ENCODE measurements at places on chromosomes 5 and 9.

DNA sequence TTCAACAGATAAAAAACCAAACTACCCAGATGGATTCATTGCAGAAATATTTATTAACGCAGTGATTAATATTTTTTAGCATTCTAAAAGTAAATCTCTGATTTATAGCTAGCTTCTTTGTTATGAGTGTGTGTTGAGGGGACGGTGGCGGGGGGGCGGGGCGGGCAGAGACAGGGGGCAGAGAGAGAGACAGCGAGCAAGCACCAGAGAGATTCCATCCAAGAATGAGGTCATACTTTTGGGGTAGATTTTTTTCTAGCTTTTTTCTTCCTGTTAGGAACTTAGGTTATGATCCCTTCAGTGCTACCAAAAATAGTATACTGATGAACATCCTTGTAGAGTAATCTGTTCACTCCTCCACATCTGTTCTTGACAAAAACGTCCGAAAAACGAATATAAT, 500 bp upstream of the ZNF883 start:
- DNase-seq: no peak

- DNase-seq: no peak
Measured at GRCh38 chr5:139738193-139739149, 57.1 kb upstream of the PSD2 start.

DNA sequence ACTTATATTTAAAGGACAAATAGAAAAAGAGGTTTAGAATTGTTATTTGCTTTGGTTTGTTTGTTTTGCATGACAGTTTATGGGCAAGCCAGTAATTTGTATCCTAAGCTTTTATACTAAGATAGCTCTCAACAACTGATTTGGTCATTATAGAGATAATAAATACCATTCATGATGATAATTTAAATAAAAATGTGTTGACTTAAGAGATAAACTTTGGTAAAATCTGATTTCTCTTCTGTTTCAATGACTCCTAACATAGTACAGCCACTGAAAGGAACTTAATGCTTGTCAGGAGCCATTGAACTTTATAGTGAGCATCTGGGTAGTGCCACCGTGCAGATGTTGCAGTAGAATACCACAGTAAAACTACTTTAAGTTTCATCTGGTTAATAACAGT, 160.7 kb upstream of the ACOT12 start:
- no peak for DNase-seq

DNA sequence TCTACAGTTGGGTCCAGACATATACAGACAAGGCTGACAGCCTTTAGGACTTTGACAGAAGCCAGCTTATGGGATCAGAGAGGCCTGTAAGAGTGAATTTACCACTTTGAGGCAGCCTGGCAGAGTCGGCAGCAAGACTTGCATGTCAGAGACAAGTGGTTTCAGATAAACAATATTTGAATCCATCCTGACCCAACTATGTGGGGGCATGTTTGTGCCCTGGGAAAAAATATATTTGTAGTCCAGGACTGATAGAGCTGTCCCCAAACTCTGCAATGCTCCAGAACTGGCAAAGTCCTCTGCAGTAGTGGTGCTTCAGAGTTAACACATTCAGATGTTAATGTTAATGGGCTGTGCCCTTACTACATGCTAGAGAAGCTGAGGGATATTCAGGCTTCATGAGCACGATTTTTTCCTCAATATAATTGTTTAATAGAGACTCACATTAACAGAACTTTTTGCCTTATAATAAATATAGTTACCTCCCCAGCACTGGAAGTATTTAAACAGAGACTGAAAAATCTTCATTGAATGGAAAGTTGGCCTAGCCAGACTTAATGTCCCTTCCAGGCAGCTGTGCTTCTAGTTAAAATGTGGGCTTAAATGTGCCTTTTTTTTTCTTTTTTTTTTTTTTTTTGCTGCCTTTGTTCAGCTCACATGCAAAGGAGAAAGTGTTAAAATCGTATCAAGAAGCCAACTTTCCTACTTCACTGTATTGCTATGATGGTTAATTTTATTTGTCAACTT, 42.9 kb downstream of the FEM1C start:
- DNase-seq: no peak

GRCh38 chr9:32603914-32604852, 31.2 kb upstream of the NDUFB6 start:
- DNase-seq: no peak

DNA sequence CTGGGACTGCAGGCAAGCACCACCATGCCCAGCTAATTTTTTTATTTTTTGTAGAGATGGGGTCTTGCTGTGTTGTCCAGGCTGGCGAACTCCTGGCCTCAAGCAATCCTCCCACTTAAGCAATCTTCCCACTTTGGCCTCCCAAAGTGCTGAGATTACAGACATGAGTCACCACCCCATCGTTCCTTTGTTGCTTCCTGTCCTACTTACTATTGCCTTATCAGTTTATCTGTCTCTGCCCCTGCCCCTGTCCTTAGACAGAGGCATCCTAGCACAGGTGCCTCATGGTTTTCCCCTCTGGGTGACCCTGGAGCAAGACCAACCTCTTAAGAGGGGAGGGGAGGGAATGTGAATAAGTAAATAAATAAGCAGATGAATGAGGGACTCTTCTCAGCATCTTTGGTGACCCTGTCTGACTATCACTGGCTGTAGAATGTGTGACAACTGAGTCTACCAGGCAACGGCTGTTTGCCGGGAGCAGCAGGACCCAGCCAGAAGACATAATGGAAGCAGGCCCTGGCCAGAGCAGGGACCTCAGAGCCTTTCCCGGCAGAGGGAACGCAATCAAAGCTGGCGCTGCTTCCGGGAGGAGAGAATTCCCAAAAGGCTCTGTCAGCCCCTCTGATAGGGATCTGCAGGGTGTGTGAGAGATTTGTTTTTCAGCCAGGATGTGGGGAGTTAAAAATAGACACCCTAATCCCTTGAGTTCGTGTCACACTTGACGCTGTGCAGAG, 43.8 kb upstream of the DAB2IP start:
- no peak for DNase-seq

DNA sequence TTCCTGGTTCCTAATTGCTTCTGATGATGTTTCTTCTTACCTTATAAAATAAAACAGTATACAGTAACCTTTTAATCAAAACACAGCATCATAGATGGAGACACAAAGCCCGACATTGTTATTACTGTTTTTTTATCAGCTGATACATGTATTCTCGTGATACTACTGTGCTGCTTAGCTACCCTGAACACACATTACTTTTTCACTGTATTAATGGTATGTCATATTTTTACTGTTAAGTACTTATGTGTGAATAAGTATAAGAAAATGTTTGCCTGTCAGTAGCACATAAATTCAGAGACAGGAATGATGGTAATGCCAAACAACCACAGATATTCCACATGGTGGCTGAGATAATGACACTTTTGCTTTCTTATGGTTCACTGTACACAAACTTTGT, 68.7 kb downstream of the RAB24 start:
- no peak for DNase-seq

Measured in NCI-H526 (cell line).